Ascending aorta (tissue), 2 donors: ENCODE measurements at places on chromosomes 11 and 22. TPM values are rescaled to one million over a fixed set of nuclear protein-coding genes. Genes with fewer than 3 reads are reported as not detected.

- DNase-seq: no peak
Measured at GRCh38 chr11:125315079-125315740, 150.7 kb downstream of the PKNOX2 start.

DNA sequence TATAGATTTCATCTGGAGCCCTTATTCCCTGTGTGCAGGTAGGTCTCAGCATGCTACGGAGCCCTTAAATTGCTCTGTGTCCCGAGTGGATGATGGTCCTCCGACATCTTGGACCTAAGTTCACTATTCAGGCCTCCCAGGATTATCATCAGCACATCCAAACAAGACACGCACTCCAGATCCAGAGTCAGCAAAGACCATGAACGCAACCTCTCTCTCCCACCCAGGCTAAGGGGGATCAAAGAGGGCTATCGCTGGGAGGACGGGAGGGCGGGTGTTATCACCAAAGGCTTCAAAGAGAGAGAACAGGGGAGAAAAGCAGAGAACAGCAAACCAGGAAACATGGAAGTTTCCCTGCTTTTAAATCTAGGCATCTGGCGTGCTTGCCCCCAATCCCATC is 659.4 kb downstream of the TBC1D22A start:
- DNase-seq: peak; percentile 9

DNA sequence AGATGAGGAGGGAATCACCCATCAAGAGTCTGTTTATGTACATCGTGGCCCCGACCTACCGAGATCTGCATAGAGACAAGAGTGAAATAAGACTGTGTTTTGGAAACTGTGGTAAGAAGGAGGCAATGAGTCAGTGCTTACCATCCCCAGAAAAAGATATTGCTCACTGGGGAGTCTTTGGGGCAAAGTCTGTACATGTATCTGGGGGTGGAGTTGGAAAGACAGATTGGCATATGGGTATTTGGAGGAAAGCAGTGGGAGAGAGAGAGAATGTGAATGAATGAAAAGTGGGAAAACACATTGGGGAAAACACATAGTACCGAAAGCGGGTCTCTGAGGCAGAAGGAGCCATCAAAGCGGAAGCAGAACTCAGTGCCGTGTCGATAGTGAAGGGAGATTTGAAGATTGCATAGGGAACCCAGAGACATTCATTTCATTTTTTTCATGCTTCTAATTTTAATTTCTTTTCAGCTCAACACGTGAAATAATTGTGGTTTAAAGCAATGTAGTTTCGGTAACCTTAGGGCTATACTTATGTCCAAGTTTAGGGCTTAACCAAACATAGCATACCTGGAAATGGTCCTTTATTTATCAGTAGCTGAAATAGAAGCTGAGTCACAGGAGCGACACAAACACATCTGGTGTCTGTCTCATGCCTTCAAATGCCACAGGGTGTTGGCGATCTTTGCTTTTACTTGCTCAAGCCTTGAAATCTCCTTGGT is 98.6 kb upstream of the CD44 start:
- no peak for DNase-seq

FIBIN gene
- total RNA-seq: 59.1 TPM

OR51B5 gene
- not detected for total RNA-seq

PPP2R5B gene
- total RNA-seq: 115 TPM

E2F8 gene
- total RNA-seq: 0.96 TPM
